Vagina (tissue), 2 donors: ENCODE measurements at places on chromosomes 2 and 18. TPM values are rescaled to one million over a fixed set of nuclear protein-coding genes. Genes with fewer than 3 reads are reported as not detected.

Gene ZBTB7C
- 40.5 TPM for total RNA-seq

GRCh38 chr2:142445551-142446072, 314.8 kb upstream of the LRP1B start:
- H3K27me3 ChIP-seq = no peaks in the 10 kb centered on the region
- no peaks in the 10 kb centered on the region for H3K4me1 ChIP-seq

Gene WDR75
- 30.7 TPM for total RNA-seq

- H3K4me1 ChIP-seq = no peaks in the 10 kb centered on the region
- no peak for DNase-seq
- H3K36me3 ChIP-seq = no peaks in the 10 kb centered on the region
- no peaks in the 10 kb centered on the region for H3K27me3 ChIP-seq
- H3K27ac ChIP-seq = no peak overlapping the region
These were observed 95.5 kb upstream of the COL3A1 start for GRCh38 chr2:188878716-188879115.

Gene IRS1
- 16.9 TPM for total RNA-seq

- no peak for DNase-seq
- no peaks in the 10 kb centered on the region for H3K36me3 ChIP-seq
- no peaks in the 10 kb centered on the region for H3K27me3 ChIP-seq
These were observed 34.6 kb upstream of the KLF11 start for GRCh38 chr2:10008809-10009176.

Gene CAPN14
- 4.7 TPM for total RNA-seq

DNA sequence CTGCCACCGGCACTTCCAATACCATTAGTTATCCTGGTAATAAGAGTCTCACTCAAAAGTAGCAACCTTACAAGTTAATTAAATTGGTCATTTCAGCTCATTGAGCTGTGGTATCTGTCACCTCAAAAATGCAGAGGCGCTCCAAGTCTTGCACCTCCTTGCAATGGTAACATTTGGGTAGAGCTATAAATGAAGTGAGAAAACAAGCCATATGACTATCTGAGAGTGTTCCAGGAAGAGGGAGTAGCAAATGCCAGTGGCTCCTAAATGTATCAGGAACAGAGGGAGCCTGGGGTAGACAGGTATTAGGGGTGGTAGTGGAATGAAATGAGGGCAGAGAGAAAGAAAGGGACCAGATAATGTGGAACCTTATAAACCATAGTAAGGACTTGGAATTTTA, 6.0 kb upstream of the ZSCAN30 start:
- H3K27ac ChIP-seq = no peak overlapping the region
- no peak for DNase-seq
- no peaks in the 10 kb centered on the region for H3K27me3 ChIP-seq
- peaks cover 13% of the 10 kb centered on the region for H3K4me1 ChIP-seq
- no peak overlapping the region for H3K4me3 ChIP-seq
- peaks cover 23% of the 10 kb centered on the region for H3K36me3 ChIP-seq

DNA sequence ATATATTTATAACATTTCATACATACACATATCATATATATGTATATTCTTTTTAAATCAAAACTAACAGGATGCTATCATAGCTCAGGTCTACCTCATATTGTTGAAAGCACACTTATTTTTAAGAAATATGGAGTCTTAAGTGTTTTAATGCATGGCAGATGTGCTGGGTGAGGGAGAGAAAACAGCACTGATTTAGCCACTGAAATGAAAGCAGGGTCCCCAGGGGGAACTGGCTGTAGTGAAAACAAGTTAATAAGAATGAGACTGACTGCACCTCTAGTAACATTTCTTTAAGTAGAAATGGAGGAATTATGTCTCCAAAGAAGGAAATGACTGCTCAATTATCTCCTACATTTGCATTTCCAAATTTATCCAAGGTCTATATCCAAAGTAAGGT, 857.8 kb downstream of the DCDC2C start:
- no peaks in the 10 kb centered on the region for H3K27me3 ChIP-seq
- no peaks in the 10 kb centered on the region for H3K36me3 ChIP-seq
- no peak overlapping the region for H3K4me3 ChIP-seq
- no peak overlapping the region for H3K27ac ChIP-seq
- DNase-seq = no peak
- H3K4me1 ChIP-seq = no peaks in the 10 kb centered on the region

DNA sequence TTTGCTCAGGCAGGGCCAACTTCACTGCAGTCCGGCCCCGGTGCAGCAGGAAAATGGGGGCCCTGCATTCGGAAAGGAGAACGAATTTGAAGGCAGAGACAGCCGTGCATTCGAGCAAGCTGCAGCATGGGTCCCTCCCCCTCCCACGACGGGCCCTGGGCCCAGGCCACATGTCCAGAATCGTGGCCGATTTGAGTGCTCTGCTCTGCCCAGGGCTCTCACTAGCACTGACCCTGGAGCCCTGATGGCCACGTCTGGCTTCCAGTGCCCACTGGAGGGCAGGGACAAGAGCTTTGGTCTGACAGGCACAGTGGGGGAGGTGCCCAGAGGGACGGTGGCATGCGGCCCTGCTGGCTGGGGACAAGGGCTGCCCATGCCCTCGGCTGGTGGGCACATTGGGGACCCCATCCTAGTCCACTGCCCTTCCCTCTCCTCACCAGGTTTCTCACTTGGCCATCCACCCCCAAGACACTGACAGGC, 14.4 kb upstream of the KLHL30 start:
- peaks cover 6% of the 10 kb centered on the region for H3K4me1 ChIP-seq
- DNase-seq = no peak
- H3K27me3 ChIP-seq = no peaks in the 10 kb centered on the region
- H3K4me3 ChIP-seq = no peak overlapping the region
- H3K27ac ChIP-seq = no peak overlapping the region

DNA sequence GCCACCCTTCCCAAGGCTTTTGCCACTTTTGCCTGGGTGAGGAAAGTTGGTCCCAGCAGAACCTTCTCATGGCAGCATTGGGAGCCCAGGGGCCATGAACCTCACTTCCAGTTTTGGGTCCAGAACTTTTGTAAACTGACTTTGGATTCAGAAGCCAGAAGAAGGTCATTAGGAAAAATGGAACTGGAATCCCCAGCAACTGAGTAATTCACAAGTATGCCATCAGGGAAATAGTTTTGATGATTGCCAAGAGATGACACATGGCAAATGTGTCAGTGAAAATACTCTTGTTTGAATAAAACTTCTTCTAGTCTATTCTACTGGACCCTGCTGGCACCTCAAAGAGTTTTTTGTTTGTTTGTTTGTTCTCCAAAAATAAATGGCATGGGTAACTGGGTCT, 203.7 kb downstream of the SETBP1 start:
- H3K27me3 ChIP-seq = no peaks in the 10 kb centered on the region
- no peak overlapping the region for H3K27ac ChIP-seq
- H3K4me3 ChIP-seq = no peak overlapping the region
- no peaks in the 10 kb centered on the region for H3K36me3 ChIP-seq
- H3K4me1 ChIP-seq = peaks cover 27% of the 10 kb centered on the region

Gene GALNT3
- total RNA-seq = 7.4 TPM

Gene PARD6G
- total RNA-seq = 32.7 TPM
